ENCODE measurements at places on chromosomes 13 and 19. TPM values are rescaled to one million over a fixed set of nuclear protein-coding genes. Genes with fewer than 3 reads are reported as not detected.
A peak's percentile ranks its signal among the peaks of the same experiment; 100 is the strongest.

DNA sequence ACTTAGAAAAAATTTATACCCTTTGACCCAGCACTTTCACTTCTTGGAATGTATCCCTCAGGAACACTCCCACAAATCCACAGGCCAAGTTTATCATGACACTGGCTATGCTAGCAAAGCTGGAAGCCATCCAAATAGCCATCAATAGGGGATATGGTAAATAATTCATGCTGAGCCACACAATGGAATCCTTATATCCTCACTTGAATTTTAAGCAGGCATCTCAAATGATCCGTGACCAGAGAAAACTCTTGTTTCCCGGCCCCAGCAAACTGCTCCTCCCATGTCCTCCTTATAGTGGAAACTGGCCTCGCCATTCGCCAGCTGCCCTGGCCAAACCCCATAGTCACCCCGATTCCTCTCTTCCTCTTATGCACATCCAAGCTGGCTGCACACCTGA is 37.6 kb downstream of the GRIK5 start:
- no peak for DNase-seq

DNA sequence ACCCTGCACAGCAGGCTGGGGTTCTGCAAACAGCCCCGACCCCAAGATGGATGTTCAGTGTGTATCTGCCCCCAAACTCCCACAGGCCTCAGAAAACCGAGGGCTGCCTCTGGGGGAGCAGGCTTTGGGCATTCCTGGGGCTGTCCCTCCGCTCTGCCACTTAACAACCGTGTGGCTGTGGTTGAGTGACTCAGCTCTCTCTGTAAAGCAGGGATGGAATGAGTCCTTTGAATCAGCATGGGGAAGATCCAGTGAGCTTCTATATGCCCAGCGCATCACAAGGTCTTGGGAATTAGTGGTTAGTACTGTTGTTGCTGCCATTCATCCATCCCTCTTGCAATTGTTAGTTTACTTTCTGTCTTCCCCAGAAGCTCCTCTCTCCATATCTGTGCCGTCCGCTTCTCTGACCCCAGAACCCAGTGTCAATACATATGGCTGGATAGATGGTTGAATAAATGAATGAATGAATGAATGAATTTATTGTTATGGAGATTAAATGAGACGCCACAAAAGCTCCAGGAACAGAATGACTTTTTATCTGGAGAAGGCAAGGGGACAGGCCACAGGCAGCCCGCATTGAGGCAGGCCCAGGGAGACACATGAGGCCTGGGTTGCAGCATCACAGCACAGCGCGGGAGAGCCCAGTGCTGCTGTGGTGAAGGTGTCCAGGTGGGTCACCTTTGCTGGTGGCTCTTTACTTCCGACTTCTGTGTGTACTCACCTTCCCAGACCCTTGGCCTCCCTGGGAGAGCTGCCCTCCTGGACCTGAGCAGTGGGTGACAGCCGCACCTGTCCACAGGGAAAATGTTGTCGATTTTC is 89.2 kb downstream of the RGCC start:
- peak; percentile 41 for DNase-seq

DNA sequence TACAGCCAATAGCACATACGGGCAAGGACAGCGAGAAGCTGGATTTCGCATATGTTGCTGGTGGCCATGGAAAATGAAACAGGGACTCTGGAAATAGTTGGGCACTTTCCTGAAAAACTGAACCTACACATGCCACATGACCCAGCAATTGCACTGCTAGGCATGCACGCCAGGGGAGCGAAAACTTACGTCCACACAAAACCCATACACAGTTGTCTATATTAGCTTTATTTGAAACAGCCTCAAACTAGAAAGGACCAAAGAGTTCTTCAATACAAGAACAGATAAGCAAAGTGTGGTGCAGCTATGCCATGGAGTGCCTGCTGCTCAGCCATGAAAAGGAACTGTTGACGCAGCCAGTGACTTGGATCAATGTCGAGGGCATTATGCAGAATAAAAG is 7.3 kb upstream of the SPACA7 start:
- DNase-seq, result no peak

DNA sequence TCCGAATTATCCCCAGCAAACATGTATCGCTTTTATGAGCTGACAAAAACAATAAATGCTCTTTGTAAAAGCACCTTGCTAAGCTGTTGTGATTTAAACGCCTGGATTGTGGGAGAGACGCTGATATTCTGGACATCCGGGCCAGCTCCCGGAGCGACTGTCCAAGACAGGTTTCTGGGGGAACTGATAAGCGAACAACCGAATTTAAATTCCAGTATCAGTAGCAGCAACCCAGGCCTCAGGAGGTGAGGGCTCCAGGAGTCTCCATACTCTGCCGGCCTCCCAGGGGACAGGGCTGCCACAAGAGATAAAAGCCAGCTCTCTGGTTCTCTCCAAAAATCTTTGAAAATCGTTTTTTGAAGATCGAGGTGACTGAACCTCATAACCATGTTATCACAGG is 50.3 kb upstream of the VSTM2B start:
- no peak for DNase-seq

GRCh38 chr19:30328096-30328495 is 44.1 kb upstream of the ZNF536 start:
- DNase-seq, result no peak

DNA sequence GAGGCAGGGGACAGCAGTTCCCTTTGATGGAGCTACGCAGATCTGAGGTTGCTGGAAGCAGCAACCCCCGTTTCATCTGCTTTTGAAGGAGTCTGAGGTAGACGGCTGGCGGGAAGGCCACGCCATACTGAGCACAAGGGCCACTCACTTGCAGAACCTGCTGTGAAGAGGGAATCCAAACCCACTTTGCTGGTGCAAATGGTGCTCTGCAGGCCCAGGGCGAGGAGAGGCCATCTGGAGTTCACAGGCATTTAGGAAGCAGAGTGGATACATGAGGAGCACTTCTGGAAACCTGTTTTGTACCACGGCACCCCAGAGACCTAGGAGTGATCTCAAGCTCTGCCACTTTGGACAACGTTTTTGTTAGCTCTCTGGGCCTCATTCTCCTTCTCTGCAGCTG is 227.8 kb downstream of the UQCRFS1 start:
- DNase-seq, result no peak

TTC9B gene
- total RNA-seq, result not detected

UNC13A gene
- not detected for total RNA-seq

GRCh38 chr19:33862981-33863380 is 66.3 kb downstream of the KCTD15 start:
- DNase-seq, result no peak

GRCh38 chr13:89920461-89920860 is 1427.0 kb upstream of the MIR17HG start:
- no peak for DNase-seq

- DNase-seq, result no peak
Measured at GRCh38 chr13:112966776-112967175, 2.2 kb upstream of the MCF2L start.

GRCh38 chr13:28031896-28032288 is 43.4 kb upstream of the URAD start:
- DNase-seq, result no peak

ZNF665 gene
- total RNA-seq, result 9.3 TPM

- DNase-seq, result no peak
Measured at GRCh38 chr19:7492558-7492957, 3.7 kb upstream of the PEX11G start.

DNA sequence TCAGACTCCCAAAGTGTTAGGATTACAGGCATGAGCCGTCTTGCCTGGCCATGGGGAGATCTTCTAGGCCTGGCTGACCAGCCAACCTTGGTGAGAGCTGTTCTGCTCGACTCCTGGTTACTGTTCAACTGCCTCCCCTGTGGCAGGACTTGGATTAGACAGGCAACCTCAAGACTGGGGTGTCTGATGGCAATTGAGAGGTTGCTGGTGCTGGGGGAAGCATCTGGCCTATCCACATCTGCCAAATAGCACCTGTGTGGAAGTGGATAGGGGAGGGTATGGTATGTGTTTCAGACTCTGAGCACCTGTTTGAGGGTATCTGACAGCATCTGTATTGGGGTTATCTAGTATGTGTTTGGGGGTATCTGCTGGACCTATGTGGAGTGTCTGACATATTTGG is 44.7 kb downstream of the ARHGEF18 start:
- DNase-seq, result no peak

DNA sequence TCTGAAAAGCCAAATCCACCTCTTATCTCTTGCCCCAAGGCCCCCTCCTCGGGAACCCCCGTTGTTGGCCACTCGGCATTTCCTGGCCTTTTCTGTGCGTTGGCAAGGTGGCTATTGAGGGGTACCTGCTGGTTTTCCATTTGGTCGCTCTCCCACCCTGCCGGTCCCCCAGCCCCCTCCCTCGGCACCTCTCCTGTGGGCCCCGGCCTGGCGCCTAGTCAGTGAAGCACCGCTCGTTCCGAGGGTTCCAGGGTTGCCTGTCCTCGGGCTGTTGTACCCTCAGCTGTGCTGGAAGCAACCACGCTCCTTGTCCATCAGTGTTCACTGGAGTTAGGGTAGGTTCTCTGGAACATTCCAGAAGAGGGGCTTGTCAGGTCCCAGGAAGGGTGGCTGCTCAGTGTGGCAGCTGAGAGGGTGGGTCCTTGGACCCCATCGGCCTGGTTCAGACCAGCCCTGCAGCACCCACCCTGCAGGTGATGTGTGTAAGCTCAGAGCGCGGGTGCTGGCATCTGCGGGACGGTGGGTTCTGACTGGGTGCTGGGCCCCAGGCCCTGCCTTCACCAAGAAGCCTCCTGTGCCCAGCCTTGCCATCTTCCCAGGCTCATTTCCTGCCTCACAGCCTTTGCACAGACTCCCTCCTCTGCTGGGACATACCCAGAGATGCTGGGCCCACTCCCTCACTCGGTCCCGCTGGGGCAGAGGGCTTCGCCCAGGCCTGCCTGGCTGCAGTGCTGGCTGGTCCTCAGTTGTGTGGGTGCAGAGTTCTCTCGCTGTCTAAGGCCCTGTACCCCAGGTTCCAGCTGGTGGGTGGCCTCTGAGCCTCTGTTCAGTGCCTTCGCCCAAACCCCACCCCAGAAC is 21.3 kb downstream of the NKPD1 start:
- DNase-seq, result no peak

DNA sequence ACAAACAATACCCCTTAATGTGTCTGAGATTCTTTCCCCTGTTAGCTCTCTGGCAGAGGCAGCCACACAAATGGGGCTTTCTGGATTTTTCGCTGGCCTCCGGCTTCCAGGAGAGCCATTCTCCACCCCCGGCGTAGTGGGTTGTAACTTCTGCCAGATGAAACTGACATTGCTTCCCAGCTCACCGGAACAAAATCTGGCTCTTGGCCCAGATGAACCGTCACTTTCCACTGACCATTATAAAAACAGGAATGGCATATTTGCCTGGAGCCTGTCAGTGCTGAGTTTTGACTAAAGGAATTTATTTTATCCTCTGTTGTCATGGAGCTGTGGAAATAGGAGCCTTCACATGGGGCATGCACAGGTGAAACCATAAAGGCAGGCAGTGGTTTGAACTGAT is 120.6 kb upstream of the GPR12 start:
- DNase-seq, result no peak

DNA sequence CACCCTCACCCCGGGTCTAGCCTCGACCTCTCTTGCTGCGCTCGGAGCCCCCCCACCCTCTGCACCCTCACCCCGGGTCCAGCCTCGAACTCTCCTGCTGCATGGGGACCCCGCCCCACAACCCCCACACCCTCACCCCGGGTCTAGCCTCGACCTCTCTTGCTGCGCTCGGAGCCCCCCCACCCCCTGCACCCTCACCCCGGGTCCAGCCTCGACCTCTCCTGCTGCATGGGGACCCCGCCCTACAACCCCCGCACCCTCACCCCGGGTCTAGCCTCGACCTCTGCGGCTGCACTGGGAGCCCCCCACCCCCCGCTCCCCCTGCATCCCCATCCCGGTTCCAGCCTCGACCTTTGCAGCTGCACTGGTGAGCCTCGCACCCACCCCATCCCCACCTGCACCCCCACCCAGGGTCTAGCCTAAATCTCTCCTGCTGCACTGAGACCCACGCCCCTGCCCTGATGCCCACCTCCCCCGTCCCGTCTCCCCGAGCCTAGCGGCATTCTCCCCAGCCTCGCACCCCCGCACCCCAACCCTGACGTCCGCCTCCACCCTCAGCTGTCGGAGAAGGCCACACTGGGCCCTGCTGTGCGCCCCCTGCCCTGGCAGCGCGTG is 1.8 kb downstream of the CFD start:
- DNase-seq, result no peak

C19orf53 gene
- total RNA-seq, result 120 TPM

DNA sequence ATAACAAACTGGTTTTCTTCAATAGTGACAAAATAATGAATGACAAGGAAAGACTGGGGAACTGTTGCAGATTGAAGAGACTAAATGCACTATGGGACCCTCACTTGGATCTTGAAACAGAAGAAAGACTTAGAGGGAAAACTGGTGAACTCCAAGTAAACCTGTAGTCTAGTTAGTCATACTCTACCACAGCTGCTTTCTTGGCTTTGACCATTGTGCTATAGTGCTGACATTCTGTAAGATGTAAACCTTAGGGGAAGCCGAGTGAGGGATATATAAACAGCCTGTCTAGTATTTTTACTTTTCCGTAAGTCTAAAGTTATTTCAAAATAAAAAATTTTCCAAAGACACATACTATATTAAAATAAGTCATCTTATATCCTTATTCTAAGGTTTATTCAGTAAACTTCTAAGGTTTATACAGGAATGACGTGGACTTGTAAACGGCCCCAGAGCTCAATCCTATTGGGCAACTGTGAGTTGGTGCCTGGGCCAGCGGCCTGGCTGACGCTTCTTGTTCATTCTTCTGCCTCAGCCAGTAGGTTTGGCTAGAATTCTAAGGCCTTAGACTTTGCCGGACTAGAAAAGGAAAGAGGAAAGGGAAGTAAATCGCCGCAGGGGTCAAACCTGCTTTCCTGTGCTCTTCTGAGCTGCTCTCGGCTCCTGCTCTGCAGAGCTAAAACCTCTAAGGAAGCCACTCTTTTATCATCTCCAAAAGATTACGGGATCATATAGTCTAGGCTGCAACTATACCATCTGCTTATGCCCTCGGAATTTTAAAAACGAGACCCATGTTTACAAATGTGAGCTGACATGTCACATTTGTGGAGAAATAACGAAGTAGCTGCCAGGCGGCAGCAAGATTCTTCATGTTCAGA is 33.6 kb upstream of the UBE2L5 start:
- no peak for DNase-seq

DNA sequence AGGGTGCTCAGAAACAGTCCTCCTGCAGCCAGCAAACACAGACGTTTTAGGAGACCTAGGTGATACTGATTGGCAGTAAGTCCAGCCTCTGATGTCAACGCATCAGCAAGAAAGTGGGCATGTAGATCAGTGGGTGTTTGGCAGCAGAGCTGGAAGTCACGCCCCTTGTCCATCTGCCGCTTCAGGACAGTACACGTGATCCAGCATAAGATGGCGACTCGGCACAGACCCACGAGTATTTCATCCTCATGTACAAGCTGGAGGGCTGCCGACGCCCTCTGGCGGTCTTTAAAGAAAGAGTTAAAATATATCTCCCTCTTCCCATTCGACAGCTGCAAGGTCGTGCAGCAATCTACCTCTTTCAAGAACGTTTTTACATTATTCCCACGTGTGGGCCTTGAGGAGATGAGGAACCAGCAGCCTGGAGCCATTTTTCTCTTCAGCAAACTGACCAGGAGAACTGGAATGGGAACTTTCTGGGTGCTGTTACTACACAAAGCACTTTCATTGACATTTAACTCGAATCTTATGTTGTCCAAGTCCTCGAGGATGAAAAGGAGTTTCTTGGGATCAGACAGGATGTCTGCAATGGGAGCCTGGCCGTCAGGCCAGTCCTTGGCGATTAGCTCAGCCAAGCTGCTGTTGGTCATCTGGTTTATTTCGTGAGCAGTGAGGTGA is 22.3 kb downstream of the NLRP11 start:
- DNase-seq, result peak; percentile 78

GRCh38 chr13:67630640-67631039 is 400.5 kb upstream of the PCDH9 start:
- no peak for DNase-seq

KIR2DL3 gene
- total RNA-seq, result not detected

ZNF528 gene
- total RNA-seq, result 8.3 TPM

GRCh38 chr13:41833201-41833600 is 127.7 kb downstream of the VWA8 start:
- no peak for DNase-seq

All from activated CD8-positive, alpha-beta T cell treated with anti-CD3 and anti-CD28 coated beads for 36 hours (primary cell).